ENCODE measurements at places on chromosomes 4 and X.

GRCh38 chr4:95547715-95548471 lies 880 bp downstream of the UNC5C start:
- DNase-seq, result no peak

DNA sequence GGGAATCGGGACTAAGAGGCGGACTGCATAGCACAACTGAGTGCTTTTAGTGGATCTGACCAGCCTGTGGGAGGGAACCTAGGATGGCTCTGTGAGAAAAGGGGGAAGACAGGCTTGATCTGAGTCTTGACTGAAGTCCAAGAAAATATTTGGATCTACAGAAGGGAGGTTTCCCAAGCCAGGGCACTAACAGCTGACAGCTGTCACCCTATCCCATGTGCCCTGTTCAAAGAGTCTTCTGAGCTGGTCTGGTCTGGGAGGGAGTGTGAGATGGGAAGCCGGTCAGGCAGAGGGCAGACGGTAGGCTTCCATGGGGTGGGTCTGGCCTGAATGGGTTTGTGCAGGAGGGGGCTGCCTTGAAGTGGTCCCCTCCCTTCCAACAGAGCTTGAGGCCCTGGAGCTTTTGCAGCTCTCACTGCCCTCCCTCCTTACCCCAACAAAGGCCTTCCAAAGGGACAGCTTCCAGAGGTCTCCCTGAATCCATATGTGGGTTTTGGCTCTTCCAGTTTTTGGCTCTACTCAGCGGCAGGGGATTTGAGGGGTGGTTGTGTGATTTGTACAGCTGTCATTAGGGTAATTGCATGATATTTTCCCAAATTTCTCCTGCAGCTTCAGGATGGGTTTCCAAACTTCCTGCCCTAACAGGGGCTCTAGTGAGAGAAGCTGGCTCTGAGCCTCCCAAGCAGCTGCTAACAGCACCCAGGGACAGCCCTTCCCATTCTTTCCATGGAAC lies 643.7 kb downstream of the BCOR start:
- DNase-seq, result no peak

GRCh38 chrX:78307665-78308064 lies 19.7 kb downstream of the CYSLTR1 start:
- no peak for DNase-seq

DNA sequence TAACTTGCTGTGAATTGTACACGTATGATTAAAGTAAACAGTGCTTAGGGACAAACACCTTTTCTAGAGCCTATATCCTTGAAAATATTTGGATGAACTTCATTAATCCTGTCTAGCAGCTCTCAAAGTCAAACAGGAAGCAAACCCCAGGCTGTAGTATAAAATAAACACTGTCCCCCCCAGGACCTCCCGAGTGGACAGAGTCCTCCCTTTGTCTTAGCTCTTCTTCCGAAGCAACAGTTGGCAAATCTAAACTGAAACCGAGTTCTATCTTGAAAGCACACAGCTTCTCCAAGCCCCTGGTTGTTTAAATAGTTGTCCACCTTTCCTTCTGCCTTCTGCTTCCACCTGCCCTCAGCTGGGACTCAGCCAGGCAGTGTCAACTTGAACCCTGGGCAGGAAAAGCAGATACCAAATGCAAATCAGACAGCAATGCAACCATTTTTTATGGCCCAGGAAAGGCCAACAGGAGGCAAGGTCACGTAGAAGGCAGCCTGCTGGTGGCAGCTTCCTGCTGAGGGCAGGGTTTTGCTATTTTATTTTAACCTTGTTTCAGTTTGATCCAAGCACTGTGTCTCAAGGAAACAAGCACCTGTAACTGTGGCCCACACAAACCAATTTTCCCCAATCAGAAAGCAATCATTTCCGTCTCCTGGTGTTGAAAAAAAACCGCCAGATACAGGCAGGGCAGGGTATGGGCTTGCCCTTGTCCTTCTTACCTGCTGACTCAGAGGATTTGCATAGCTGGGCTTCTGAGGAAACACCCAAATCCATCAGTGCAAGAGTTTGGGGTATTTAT lies 110.3 kb upstream of the KIT start:
- no peak for DNase-seq

DNA sequence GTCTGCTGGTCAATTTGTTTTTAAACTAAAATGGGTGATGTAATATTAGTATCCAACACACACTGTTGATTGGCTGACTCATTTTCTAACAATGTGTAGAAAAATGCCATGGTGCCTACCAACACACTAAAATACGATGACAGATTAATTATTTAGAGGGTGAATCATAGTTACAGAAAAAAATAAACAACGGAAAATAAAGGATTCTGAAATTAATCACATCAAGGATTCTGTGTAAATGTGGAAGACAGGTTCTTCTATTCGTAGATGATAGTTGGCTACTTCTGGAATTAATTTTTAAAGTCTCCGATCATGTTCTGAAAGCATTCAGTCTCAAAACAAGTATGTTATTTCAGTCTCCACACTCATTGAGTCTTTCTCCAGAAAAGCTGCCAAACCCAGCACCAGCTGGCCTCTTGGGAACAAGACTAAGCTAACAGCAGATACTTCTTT lies 8.2 kb upstream of the IQCM start:
- no peak for DNase-seq
